T47D (cell line): ENCODE measurements at places on chromosomes 5 and 9.

- no peak for DNase-seq
These were observed 96.5 kb downstream of the TLE1 start for GRCh38 chr9:81592887-81593266.

- DNase-seq: peak; percentile 64
These were observed 410.1 kb upstream of the SMARCA2 start for GRCh38 chr9:1604942-1605560.

DNA sequence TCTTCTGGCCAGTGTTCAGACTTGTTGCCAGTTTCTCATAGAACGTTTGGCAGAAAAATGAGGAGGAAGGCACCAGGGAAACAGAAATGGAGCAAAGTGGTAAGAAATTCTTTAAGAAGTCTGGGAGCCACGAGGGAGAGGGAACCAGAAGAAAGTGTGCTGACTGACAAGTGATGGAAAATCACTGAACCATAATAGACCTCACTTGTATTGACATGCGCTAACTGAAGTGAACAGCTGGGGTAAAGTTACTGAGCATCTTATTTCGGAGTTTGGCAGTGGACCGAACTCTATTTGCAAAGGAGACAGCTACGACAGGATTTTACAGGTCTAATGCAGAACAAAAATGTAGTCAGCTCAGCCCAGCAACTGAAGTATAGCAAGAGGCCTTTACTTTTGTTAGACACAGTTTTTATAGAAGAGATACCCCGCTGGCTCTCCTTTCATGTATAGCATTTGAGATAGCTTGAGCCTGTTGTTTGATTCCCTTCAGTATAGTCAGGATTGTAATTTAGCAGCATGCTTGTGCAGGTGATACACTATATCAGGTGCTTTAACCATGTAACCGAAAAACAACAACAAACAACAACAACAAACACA is 53.6 kb downstream of the HMHB1 start:
- DNase-seq: no peak

DNA sequence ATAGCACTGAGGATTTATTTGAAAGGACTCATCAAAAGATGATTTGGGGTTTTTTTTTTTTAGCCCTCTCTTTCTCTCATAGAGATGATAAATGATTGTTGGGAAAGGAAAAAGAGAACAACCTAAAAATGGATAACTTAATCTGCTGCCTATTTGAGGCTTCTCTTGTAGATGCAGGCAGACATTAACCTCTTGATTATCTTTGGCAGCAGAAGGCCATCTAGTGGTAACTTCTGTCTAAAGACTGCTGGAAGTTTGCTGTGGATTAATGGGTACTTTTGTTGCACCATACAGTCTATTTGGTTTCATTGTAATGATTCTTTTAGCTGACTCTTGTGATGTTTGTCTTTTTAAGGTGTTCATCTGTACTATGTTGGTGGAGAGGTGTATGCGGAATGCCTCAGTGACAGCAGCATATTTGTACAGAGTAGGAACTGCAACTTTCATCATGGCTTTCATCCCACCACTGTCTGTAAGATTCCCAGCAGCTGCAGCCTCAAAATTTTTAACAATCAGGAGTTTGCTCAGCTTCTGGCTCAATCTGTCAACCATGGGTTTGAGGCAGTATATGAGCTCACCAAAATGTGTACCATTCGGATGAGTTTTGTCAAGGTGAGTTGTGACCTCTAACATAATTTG is 18.8 kb downstream of the SMIM32 start:
- DNase-seq: peak; percentile 64
